NCI-H345 (cell line): ENCODE measurements at places on chromosomes 5 and 9.

- no peak for DNase-seq
These were observed 31.8 kb downstream of the SPATA31C2 start for GRCh38 chr9:88106492-88106891.

DNA sequence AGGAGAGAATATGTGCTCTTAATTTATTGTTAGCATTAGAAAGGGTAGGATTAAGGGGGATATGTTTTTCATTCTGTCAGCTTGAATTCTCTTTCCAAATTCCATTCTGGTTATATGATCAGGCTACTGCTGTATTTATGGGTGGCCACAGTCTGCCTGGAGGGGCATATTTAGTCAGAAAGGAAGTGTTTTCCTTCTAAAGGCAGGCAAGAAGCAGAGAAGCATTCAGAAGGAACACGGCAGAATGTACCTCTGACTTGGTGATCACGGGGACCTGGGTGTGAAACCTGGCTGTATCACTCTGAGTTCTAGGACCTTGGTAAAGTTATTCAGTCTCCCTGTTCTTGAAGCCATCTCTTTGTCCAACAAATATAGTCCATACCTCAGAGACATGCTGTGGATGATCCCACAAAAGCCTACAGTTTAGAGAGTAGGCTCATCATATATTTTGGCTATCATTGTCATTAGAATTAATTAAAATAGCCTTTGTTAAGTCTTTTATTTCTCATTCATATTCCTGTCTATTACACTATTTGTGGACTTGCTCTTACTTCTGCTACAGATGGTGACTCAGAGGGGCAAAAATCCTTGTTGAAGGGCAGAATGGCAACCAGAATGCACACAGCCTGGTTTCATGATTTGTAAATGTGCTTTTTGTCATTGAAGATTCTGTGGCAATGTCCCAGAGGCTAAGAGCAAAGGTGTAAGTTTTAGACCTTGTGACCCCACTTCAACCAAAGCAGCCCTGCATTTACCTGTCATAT is 2.7 kb downstream of the TNC start:
- no peak for DNase-seq

GRCh38 chr5:17282283-17283120 is 65.1 kb downstream of the BASP1 start:
- no peak for DNase-seq

GRCh38 chr9:133443248-133443647 is 16.5 kb upstream of the CACFD1 start:
- DNase-seq, result no peak

DNA sequence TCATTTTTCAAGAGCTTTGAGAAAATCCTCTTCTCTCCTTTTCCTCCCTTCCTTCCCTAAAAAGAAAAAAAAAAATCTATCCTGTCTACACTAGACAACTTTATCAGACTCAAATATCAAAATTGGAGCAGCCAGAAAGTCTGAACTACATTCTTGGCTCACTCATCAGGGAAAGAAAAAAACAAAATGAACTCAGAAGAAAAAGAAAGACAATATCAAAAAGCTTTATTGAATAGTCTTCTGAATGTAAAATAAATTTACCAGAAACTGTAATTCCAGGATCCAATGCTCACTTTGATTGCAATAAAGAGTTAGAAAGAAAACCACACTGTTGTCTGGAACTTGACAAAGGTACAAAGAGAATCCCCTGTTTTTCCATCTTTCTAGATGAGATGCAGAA is 507.2 kb upstream of the MPDZ start:
- DNase-seq, result no peak

DNA sequence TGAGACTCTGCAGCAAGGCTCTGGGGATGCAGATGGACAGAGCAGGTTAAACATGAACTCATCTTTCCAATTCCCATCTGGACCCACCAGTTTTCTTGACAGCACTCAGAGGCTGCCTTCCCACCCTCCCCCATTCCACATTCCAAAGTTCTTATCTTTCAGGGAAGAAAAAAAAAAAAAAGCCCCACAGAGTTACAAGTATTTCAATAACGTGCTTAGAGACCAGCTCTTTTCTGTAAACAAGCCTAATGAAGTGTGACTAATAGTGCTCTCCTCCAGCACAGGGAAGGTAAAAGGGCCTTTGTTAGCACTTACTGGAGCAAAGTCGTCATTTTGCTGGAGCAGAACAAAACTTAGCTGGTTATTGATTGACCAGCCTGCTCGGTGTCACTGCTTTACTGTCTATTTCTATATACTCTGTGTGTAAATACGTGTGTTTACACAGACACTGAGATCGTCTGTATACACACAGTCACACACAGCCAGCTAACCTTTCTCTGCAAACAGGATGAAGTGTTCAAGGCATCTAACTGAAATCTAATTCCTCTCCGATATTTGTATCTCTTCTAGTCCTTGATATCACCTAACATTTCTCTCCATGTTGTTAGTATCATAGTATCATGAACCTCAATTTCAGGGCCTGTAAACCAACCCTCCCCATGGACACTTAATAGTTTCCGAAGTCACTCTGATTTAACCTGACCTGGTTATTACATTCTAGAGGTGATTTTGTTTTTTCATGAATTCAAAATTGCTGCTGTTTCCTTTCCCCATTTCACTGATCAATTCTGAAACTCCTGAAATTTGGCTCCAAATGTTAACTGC is 84.9 kb downstream of the ZNF608 start:
- DNase-seq, result peak; percentile 84

DNA sequence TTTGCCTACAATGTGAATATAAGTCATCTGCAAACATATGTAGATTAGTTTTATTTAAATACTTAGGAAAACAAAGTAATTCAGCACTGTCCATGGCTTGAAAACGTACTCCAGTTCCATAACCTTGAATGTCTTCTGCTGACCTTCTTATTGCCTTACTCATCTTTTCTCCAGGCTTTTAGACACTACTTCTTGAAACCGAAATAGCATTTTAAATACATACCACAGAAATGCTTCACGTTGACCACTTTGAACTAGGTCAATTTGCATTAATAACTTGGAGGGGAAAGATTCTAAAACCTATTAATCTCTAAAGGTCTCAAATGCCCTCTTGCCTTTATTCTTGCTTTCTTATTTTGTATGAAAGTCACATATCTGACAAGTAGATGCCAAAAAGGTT is 995.4 kb upstream of the ACO1 start:
- DNase-seq, result no peak

DNA sequence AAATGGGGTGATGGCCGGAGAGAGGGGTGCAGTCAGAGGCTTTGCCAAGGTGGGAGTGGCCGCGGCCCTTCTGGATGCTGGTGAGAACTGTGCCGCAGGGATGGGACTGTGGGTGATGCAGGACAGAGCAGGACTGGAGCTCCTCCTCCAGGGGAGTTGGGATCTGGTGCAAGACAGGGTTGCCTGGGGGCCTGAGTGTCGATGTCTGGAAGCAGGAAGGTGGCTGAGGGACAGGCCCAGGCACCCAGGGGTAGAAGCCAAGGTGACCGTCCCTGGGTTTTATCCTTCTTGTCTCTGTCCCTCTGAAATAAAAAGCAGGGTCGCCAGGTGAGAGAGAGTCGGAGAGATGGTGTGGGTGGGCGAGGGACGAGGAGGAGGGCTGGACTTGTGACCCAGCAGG is 89.1 kb upstream of the IER5L start:
- peak; percentile 3 for DNase-seq

DNA sequence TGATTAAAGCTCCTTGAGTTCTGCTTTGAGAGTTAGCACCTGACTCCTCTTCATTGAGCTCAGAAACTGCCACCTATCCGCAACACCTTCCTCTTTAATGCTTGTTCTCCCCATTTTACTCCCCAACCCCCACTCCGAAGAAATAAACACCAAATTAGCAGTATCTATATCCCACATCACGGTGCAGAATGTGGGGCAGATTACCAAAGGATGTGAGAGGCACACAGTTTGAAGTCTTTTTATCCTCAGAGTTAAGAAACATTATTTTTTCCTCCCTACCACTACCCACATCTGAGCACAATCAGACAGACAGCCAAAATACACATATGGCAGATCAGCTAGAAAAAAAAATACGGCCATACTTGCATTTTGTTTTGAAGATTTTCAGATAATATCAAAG is 26.1 kb upstream of the IL7R start:
- no peak for DNase-seq

GRCh38 chr5:128408622-128409021 is 129.4 kb downstream of the FBN2 start:
- DNase-seq, result no peak

GRCh38 chr5:137264573-137264972 is 234.6 kb downstream of the SPOCK1 start:
- DNase-seq, result no peak

DNA sequence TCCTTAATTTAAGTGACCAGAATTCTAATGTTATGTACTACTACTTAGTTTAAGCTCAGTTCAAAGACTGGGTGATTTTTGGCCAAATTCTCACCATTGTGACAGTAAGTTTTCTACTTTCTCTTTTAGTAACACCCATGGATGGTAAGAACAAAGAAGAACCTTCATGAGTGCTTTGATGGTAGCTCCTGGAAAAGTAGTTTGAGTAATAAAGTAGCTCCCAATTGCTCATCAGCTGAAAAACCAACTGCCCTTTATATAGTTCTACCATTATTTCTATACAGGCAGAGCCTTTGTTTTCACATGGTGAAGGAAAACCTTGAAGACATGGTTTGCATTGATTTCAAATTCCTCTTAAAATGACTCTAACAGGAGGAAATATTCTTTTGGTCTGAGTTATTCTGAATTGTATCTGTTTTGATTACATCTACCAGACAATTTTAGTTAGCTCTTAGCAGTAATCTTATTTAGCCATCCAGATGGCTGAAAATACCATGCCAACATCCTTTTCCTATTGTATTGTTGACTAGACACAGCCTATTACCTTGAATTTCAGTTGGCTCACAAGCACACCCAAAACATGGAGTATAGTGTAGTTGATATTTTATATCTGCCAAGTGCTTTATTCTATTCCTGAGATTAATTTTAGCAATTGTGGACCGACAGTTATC is 23.7 kb upstream of the STARD4 start:
- no peak for DNase-seq

DNA sequence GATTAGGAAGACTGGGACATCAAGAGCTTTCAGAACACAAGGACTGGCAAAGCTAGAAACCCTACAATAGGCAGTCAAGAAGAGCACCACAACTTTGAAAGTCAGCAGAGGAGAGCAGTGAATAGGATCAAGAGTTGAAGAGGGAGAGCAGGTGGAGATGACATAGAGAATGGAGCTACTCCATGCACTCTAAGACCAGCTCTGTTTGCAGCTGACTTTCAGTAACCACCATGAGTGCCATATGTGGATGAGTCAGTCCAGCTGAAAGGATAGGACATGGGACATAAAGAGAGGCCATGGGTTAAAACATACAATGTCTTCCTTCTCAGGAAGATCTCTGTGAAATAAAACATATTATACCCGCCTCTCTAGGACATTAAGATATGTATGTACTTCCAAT is 289.1 kb upstream of the KLF4 start:
- DNase-seq, result no peak

DNA sequence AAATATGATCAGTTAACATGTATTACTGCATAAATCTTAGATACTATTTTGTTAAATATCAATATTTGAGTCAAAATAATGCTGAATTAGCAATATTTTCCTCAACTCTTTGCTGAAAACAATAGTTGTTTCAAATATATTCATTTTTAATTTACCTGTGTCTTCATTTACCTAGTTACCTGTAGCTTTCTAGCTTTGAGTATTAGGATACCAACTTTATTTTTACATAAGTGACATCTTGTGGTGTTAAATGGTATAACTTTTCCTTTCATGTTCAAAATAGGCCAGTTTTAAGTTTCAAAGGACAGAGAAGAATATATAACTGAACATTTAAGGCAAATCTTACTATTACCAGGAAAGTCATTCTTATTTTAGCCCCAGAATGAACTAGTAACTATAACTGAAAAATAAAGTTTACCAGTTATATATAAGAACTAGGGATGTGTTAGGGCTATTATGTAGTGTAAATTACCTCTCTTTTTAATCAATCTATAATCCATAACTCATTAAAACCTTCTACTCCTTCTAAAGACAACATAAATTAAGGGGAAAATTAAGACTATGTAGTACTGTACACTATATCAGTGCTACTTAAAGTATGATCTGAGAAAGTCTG is 25.3 kb downstream of the AP3B1 start:
- no peak for DNase-seq

- no peak for DNase-seq
These were observed 83.9 kb upstream of the WWC1 start for GRCh38 chr5:168207450-168208029.

DNA sequence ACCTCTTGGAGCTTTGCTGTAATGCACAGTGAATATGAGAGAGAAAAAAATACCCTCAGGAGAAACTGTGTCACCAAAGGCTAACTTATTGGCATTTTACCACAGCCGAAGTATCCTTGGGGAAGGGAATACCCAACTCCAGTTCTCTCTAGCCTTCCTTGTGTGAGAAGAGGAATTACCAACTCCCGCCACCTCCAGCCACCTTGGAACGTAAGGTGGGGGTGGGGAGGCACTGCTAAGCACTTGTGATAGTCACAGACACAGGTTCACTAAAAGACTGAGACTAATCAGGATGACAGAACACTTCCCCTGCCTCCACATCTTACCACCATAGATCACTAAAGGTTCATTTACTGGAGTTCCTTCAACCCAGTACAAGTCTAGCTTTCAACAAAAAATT is 102.0 kb upstream of the ADAMTS19 start:
- DNase-seq, result no peak

DNA sequence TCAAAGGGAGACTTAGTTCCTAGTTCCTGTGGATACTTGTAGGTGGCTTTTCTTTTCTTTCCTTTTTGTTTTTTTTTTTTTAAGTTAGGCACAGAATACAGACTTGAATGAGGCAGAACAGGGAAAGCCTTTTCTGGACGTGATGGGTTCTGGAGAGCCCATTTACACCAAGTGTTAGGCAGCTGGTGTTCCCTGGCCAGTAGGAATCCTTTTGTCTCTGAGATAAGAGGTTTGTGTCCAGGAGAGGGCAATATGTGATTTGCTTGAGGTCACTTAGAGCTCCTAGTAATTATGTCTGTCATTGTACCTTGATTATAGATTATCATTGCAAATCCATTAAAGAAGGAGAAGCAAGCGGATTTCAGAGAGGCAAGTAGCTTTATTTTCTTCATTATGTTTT is 9.1 kb downstream of the MEGF10 start:
- no peak for DNase-seq

GRCh38 chr9:137772281-137772873 is 105.2 kb upstream of the CACNA1B start:
- DNase-seq, result no peak

- DNase-seq, result no peak
These were observed 56.4 kb upstream of the DAPK1 start for GRCh38 chr9:87441251-87441650.

- no peak for DNase-seq
These were observed 55.8 kb upstream of the ABL1 start for GRCh38 chr9:130779153-130779855.

- no peak for DNase-seq
These were observed 263.3 kb downstream of the GADD45G start for GRCh38 chr9:89868100-89868499.

DNA sequence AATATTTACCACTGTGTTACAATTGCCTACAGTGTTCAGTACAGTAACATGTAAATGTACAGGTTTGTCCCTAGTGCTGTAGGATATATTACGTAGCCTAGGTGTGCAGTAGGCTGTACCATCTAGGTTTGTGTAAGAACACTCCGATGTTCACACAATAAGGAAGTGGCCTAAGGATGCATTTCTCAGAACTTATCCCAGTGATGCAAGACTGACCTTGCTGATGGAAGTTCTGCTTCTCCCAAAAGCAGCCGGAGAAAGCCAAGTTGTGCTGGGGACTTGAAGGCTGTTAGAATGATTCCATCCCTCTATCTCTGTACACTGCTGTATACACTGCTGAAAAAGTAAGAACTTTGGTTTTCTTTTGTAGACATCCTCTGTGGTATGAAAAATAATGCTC is 21.6 kb downstream of the NEUROG1 start:
- no peak for DNase-seq

GRCh38 chr5:124160265-124160664 is 586.2 kb downstream of the ZNF608 start:
- DNase-seq, result no peak
